Activated T-helper 2 cell treated with anti-CD3 and anti-CD28 coated beads, Interferon-gamma antibody, Interleukin-2, Interleukin-4, amounts not matched to agents 10 μg/mL and 5 μg/mL and 100 μg/mL, durations not matched to agents 14 hours and 24 hours and 36 hours (primary cell): ENCODE measurements at places on chromosomes 11 and 22. TPM values are rescaled to one million over a fixed set of nuclear protein-coding genes. Genes with fewer than 3 reads are reported as not detected.

DNA sequence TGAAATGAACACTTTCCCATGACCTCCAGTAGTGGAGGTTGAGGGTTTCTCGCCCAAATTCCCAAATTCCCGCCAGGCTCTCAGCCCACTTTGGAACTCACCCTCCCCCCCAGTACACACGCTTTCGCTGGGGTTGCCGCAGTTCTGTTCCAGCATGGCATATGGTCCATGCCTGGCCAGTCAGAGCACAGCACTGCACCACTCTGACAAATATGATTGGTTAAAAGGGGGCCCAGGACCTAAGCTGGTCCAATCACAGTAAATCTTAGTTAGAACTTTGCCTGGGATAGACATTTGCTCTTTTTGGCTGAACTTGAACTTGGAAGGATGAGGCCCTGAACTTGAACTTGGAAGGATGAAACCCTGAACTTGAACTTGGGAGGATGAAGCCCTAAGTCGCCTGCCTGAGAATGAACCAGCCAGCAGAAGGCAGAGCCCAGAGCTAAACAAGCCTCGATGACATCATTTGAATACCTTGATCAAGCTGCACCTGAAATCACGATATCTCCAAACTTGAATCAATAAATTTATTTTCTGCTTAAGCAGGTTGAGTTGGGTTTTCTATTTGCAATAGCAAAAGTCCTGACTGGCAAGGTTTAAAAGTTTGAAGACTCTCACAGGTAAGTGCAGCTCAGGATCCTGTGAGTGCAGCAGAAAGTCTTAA lies 12.6 kb upstream of the SSTR3 start:
- no peak for DNase-seq

- no peak for DNase-seq
These were observed 3.7 kb downstream of the VSIG10L2 start for GRCh38 chr11:125949271-125950177.

GRCh38 chr11:6391537-6392134 lies 1.4 kb downstream of the SMPD1 start:
- DNase-seq: no peak

DNA sequence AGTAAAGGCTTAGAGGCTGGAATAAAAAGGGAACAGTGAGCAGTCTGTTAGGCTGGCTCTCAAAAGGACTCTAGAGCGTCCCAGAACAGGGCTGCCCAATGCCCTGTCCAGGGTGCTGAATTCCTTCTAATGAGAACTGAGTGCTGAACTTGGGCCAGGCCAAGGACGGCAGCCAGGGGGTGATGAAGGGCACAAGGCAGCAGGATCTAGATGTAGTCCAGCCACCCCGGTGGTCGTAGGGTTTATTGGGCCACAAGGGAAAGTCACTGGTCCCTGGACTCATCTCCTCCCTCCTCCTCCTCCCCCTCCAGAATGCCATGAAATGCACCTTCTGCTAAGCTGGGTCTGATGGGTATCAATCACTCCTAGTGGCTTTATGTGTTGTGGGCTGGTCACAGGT lies 19.2 kb downstream of the NPTXR start:
- DNase-seq: peak; percentile 48

DNA sequence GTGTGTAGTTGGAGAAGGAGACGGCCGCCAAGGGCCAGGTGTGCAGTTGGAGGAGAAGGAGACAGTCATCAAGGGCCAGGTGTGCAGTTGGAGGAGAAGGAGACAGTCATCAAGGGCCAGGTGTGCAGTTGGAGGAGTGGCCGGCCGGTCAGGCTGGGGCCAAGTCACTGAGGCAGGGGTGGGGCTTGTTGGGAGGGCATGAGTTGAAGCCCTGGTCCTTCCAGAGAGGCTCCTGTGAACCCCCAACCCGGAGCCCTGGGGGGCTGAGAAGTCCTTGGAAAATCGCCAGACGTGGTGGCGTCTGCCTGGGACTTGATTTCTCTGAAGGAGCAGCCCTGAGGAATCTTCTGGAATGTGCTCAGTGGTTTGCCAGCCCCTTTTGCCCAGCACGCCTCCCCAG lies 1320.5 kb downstream of the BRD1 start:
- DNase-seq: no peak

SLC29A2 gene
- 18.7 and 19.1 TPM in 2 replicates for total RNA-seq

LMO1 gene
- not detected in 2 replicates for total RNA-seq

ASPHD2 gene
- total RNA-seq: 14.2 and 14.5 TPM in 2 replicates

OR4D5 gene
- total RNA-seq: not detected in 2 replicates
